Amniotic stem cell (primary cell): ENCODE measurements at places on chromosomes 2 and 18.
A peak's percentile ranks its signal among the peaks of the same experiment; 100 is the strongest.

DNA sequence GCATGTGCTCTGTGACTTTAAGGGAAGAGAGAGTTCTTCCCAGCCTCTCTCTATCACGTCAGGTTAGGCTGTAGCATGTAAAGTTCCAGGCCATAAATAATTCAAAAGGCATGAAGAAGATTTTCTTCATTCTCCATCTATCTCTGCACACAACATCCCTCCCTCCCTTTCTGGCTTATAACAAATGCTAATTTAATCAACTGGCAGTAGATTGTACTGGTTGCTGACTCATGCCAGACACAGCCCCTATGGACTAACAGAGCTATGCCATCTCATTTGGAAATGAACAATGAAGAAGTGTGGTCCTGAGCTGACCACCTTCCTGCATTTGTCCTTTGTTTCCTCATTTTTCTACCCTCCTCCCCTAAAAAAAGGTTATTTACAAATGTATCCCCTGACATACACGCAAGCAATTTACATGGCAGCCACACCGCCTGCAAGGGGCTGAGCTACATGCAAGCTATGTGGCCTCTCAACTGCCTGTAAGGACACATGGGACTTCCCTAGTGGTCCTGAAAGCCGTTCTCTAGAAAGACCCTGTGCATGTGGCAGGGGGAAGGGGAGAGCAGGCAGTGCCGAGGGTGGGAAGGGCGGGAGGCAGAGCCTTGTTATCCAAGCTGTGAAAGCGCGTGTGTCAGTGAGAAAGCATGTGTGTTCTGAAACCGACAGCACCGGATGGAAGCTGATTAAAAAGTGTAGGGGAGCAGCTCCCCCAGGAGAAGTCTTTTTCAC is 90.9 kb upstream of the KLF7 start:
- DNase-seq, result no peak

GRCh38 chr2:72994282-72994990 is 77.1 kb downstream of the SFXN5 start:
- no peak for DNase-seq

- DNase-seq, result no peak
Observed at GRCh38 chr2:13611939-13612338, 895.2 kb downstream of the TRIB2 start.

DNA sequence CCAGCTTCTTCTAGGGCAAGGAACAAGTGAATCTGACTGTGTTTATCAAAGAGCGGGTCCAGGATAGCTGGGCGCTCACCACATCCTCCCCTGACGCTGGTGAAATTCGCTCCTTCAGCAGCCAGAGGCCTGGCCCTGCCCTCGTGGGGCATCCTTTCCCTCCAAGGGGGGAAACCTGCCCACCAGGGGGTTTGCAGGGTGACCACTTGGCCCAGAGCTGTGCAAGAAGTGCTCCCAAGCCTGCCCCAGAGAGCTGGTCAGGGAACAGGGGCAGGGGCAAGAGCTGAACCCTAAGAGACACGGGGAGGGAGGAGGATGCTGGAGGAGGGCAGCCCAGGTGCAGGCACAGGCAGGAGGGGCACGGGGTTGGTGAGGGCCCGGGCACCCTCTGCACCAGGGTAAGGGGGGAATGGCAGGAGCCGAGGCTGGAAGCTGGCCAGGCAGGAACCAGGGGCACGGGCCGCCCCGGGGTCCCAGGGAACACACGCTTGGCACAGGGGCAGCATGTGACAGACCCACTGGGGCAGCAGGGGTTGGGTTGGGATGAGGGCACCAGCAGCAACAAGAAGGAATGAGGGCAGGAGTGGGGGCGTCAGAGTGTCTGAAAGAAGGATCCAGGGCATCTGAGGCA is 2.8 kb upstream of the GPR55 start:
- DNase-seq, result no peak

DNA sequence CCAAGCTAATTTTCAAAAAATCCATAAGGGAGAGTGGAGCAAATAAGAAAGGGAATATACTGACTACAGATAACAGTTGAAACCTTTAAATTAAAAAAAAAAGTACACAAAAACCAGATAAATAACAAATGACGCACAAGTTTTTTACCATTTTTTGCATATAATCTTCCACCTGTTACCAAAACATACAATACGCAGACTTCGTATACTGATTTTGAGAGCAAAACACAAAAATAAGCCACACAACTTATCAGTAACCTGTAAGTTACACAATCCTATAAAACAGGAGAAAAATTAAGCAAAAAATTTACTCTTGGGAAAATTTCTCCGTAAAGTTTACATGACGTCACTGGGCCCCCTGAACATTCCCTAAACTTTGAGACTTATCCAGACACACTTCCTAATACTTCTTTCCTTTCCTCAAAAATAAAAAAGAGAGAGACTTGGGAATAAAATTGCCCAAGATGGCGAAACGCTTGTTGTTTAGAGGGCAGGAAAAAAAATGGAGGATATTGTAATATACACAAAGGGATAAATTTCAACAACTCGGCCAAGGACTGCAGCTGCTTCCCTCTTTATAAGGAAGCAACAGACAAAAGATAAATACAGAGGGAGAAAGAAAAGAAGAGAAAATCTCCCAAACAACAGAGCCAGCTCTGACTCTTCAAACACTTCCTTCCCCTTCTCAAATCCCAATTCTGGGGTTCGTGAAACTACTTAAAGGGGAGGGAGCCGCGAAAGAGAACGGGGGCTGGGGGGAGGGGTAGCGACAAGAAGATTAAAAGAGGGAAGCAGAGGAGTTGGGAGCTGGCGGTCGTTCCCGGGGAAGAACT is 1.6 kb downstream of the BAZ2B start:
- no peak for DNase-seq

- peak; percentile 6 for DNase-seq
Observed at GRCh38 chr2:179235463-179236108, 29.0 kb downstream of the SESTD1 start.

GRCh38 chr2:239833269-239834109 is 191.7 kb downstream of the NDUFA10 start:
- no peak for DNase-seq

GRCh38 chr2:179788104-179788503 is 73.3 kb downstream of the ZNF385B start:
- no peak for DNase-seq

DNA sequence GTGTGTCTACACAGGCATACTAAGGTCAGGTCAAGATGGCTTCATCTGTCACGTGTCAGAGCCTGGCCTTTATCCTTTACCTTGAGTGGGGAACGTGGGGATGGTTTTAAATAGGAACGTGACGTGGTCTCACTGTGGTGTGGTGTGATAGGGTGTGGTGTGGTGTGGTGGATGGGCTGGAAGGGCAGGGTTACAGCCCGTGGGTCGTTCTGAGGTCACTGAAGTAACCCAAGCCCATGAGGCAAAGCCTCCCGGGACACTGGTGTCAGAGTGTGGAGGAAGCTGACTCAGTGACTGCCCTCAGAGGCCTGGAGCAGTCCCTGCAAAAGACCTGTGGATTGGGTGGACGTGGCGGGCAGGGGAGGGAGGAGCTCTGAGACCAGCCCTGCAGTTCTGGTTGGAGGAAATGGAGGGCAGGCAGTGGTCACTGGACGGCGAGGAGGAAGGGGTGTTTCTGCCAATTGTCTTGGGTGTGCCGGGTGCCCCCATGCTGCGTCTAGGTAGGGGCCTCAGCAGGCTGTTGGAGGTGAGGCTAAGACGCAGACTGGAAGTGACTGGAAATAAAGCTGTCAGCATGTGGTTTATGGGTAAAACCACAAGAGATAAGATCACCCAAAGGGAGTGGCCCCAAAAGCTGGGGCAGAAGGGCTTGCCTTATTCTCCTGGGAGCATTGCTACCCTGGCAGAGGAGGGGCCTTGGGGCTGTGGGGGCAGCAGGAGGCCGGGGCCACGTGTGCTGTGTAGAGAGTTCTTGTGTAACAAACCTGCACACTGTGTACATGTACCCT is 84.8 kb downstream of the SH3RF3 start:
- no peak for DNase-seq

GRCh38 chr2:205885492-205886099 is 200.4 kb downstream of the INO80D start:
- DNase-seq, result peak; percentile 55

DNA sequence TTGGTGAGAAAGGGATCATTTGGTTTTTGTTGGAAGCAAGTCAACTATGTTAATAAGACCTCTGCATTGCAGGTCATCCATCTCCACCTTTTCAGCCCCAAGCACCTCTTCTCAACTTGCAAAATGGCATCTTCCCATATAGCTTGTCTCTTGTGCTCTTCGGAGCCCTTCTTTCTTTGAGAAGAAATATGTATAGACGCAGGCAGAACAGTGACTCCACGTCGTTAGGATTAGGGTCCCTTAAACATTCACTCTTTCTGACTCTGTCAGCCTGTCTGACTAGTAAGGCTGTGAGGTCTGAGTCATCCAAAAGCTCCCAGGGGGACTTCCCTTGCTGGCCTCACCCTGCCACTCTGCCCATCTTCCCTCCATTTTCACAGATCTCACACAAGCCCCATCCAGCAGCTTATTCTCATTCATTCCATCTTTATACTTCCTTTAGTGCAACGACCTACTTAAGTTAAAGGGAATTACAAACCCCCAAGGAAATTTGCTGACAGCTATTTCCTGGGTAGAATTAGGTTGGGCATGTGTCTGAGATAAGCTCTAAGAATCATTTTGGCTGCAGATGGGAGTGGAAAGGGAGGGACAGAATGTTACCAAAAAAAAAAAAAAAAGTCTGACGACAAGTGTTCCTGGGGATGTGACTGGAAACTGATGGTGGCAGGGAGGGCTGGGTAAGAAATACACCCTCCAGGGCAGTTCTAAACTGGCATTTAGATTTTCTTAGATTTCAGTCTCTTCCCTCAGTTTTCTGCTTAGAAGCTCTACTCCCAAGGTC is 37.7 kb upstream of the MEX3C start:
- DNase-seq, result no peak

- DNase-seq, result no peak
Observed at GRCh38 chr2:121284463-121285449, at the start of gene TFCP2L1. TSS of gene TFCP2L1 (minus strand) at chr2:121285202. CDS start at chr2:121285109, 93 bp downstream.

DNA sequence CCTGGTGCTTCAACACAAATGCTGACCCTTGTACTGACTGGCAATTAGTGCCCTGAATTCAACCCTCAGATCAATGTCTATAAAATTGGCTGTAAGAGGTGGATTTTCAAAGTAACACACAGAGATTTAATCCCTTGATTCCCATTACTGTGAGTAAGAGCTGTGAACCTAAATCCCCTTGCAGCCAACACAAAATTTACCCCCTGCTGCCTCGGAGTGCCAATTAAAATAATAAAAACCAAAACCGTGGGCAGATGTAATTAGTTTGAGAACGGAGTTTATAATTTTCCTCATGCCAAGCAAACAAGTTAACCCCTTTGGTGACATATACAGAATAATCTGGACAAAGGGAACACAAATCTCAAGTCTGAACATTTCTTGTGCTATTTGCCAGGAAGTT is 55.8 kb upstream of the REV1 start:
- no peak for DNase-seq

DNA sequence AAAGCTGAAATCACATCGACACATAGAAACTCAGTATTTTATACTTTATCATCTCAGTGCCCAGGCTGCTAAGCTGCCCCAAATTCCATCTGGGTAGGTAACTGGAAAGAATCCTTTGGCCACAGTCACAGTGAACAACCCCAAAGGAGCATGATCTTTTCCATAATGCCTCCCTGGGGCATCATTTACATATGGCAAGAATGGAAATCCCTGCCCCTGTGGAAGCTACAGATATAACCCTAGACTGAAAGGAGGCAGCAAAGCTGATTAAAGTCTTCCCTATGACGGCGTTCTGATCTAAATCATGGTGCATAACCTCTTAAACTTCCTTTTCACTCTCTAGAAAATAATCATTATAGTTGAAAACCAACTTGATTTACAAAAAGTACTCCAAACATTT is 41.5 kb downstream of the MAP3K19 start:
- DNase-seq, result no peak
